ENCODE measurements at places on chromosomes 4 and X.

DNA sequence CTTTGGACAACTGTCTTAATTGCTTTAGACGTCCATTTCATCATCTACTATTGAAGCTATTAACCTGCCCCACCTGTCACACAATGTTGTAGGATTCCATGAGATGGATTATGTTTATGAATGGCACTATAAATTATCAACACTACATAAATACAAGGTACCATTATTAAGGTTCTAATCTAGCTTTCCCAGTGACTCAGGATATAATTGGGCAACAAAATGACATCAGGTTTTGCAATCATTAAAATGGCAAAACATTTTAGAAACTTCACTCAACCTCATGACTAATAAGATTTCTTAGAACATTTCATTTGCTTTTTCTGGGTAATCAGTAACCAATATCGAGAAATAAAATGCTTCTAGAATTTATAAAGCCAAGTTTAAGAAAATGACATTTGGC, 9.2 kb downstream of the HOPX start:
- no peak for DNase-seq

DNA sequence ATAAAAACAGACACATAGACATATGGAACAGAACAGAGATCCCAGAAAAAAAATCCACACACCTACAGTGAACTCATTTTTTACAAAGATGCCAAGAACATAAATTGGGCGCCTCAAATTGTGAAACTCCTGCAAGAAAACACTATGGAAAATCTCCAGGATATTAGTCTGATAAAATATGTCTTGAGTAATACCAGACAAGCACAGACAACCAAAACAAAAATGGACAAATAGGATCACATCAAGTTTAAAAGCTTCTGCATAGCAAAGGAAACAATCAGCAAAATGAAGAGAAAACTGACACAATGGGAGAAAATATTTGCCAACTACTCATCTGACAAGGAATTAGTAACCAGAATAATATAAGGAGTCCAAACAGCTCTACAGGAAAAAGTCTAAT, 337.3 kb upstream of the DIPK2B start:
- DNase-seq: no peak

- no peak for DNase-seq
Measured at GRCh38 chrX:15797707-15798106, 7.4 kb downstream of the ZRSR2 start.

GRCh38 chr4:75004755-75005668, 72.1 kb downstream of the PARM1 start:
- DNase-seq: no peak

DNA sequence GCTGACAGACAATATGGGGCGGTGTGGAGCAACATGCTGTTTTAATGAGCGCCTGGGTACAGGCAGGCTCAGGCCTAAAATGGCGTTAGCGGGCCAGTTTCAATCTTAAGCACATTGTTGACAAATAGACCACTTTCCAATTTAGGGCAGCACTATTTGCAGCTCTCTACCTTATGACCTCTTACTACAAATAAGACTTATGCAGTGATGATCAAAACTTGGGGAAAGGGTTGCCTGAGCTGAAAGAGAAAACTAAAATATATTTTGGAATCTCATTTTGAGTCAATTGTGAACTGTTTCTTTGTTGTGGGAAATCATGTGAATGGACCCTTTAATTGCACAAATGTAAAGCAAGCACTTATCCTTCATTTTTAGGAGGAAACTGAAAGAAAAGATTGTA, 25.5 kb upstream of the GPAT3 start:
- DNase-seq: no peak

DNA sequence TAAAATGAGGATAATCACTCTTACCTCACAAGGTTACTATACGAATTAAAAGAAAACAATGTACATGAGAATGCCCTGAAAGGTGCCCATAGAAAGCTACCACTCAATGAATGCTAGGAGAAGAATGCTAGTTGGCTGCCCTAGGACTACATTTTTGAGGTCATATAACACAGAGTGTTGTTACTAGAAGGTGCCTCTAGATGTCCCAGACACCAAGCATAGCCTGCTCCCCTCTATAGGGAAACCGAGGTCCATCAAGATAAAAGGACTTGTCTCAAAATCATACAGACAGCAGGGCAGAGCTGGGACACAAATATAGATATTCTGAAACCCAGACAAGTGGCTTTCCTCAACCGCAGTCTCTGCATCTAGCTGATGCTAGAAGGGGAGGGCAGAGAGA, 147.0 kb upstream of the ARHGEF9 start:
- DNase-seq: peak; percentile 20

DNA sequence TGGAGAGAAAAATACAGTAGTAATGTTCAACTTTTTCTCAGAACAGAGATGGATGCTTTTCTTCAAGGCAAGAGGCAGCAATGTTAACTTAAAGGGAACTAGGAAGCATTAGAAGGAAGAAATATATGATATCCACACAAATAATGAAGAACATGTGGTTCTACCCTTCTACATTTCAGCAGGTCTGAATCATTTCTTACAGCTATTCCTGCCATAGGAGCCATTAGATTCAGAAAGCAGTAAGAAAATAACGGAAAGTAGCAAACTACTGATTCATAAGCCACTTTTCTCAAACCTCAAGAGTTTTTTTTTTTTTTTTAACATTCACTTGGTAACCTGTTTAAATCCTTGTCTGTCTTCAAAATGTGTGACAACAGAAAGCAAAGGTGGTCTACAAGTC, 1251.6 kb upstream of the AGA start:
- DNase-seq: no peak

- DNase-seq: no peak
Measured at GRCh38 chr4:94351319-94351718, 8.7 kb upstream of the HPGDS start.

GRCh38 chrX:55636109-55636508, 12.9 kb downstream of the FOXR2 start:
- no peak for DNase-seq

DNA sequence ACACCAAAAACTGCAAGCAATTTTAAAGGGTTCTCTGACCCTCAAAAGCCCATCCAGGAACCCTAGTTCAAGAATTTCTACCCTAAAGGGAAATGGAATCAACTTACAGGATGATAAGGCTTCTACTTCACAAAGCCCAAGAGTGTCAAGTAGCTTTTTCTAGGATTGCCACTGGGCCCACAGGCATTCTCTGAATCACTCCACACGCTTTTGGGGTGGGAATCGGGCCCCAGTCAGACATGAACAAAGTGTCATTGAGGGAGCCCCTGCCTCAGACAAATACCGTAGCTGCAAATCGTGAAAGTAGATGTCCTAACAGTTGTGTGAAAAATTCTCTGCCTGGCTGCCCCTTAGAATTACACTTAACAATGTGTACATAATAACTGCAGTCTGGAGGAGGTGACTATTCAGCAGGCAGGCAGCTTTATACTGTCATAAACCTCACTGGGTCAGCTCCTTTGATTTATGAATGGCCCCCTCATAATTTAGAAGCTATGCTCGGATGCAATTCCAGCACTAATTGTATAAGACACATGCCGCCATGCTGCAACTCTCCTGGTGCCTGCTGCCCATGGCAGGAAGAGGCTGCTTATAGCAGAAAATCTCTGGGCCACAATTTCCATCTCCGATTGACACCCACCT, 36.7 kb downstream of the CHRDL1 start:
- no peak for DNase-seq

DNA sequence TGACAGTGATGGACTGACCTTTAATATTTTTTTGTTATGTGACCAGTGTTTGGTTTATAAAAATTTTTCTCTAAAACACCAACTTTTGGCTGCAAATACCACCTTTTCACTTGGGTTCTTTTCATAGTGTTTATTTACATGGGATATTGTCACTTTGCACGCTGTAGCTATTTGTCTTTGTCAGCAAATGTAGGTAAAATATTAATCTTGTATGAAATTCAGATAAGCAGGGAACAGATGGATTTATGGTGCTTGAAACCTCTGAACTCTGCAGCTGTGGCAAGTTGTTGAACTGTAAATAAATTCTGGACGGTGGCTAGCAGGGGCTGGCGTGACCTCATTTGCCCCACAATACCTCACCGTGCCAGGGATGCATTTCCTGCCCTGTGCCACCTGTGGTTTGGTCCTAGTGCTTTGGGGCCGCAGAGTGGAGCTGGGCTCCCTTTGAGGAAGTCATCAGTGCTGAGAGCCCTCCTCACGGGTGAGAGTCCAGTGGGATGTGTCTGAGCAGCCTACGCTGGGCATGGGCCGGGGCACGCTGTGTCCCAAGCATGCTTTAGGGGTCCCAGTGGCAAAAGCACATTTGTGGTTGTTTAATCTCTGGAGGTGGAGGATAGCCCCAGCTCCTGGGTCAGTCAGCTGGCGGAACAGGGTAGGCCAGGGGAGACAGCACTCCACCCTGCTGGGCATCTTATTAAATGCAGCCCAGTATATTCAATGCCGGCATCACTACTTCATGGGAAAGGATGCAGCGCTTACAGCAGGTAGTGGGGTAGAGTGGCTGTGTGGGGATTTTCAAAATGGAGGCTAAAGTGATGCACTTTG, 108.6 kb downstream of the TBL1X start:
- no peak for DNase-seq

- DNase-seq: no peak
Measured at GRCh38 chr4:40419231-40419912, 84.2 kb downstream of the CHRNA9 start.

- peak; percentile 13 for DNase-seq
Measured at GRCh38 chr4:22315628-22316027, 200.2 kb downstream of the ADGRA3 start.

DNA sequence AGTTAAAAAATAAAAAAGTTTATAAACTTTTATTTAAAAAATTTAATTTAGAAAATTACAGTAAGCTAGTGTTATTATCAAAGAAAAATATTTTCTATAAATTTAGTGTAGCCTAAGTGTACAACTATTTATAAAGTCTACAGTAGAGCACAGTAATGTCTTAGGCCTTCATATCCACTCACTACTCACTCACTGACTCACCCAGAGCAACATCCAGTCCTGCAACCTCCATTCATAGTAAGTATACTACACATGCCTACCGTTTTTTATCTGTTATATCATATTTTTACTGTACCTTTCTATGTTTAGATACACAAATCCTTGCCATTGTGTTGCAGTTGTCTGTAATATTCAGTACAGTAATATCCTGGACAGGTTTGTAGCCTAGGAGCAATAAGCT, 129.0 kb upstream of the FAM47B start:
- no peak for DNase-seq

DNA sequence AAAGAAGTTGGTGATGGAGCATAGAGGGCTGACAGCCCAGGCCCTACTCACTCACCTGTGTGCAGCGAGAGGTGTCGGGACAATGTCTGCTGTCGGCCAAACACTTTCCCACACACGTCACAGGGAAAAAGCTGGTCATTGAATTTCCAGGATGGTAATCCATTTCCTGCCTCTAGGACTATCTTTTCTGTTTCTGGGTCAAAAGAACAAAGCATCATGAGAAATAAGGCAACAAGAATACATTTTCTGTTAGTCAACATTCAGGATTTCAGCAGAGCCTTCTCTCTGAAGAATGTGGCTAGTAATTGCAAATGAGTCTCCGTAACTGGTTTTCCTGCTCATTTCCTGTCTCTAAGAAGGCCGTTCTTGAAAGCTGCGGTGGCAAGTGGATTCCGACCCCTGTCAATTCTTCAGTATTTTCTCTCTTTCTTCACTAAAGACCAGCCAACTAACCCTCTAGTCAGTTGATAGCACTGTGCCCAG, 99.4 kb downstream of the C4orf51 start:
- peak; percentile 22 for DNase-seq

DNA sequence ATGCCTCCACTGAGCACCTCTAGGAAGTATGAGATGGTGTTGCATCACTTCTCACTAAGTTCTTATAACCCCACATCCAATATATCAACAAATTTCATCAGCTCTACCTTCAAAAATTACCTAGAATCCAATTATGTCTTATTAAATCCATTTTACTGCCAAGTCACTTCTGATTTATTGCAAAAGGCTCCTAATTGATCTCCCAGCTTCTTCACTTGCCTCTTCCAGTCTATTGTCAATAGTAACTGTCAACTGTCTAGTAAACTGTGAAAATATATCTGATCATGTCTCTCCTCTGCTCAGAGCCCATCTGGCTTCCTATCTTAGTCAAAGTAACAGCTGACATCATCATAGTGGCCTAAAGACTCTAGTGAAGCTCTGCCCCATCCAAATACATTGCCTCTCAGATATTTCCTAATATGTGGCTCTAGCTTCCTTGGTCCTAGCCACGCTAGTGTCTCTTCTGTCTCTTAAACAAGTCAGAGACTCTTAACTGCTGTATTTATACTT, 414.5 kb upstream of the ATOH1 start:
- no peak for DNase-seq

- DNase-seq: no peak
Measured at GRCh38 chrX:22486296-22486695, 213.6 kb downstream of the CBLL2 start.
